ENCODE measurements at places on chromosomes 11 and 22.

GRCh38 chr11:120524536-120525085 is 13.1 kb downstream of the GRIK4 start:
- H3K4me1 ChIP-seq, result no peaks in the 10 kb centered on the region
- H3K27ac ChIP-seq, result no peak overlapping the region
- H3K4me3 ChIP-seq, result no peak overlapping the region
- H3K27me3 ChIP-seq, result peaks cover 40% of the 10 kb centered on the region
- no peak for DNase-seq

DNA sequence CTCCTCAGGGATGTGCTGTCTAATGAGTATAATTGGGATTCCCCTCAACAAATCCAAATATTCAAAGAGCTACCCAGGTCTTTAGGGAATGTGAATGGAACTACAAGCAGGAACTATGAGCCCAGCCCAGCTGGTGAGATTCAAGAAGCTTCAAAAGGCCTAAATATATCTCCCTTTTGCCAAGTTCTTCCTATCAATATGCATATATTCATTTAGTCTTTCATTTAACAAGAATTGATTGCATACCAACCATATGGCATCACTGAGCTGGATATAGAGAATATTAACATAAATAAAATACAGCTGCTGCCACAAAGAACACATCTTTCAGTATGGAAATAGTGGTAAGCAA is 58.9 kb upstream of the PRSS23 start:
- no peaks in the 10 kb centered on the region for H3K4me1 ChIP-seq
- no peak overlapping the region for H3K27ac ChIP-seq
- DNase-seq, result no peak
- no peak overlapping the region for H3K4me3 ChIP-seq
- H3K27me3 ChIP-seq, result peaks cover 6% of the 10 kb centered on the region

DNA sequence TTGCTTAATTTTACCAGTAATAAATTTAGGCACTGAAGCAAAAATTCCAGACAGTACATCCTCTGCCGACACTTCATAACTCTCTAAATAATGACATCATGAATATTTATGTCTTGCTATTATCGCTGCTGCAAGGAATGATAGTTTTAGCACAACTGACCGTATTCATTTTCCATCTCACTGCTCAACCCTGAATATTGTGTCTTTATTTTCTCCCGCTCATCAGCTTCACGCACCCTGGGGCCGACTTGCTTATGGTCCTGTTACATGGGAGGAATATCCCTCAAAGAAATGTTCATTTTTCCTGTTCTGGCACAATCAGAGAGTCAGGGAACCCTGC is 33.3 kb downstream of the SLN start:
- H3K4me3 ChIP-seq, result no peak overlapping the region
- H3K27ac ChIP-seq, result no peak overlapping the region
- H3K36me3 ChIP-seq, result no peaks in the 10 kb centered on the region
- no peak for DNase-seq
- H3K27me3 ChIP-seq, result no peaks in the 10 kb centered on the region

DNA sequence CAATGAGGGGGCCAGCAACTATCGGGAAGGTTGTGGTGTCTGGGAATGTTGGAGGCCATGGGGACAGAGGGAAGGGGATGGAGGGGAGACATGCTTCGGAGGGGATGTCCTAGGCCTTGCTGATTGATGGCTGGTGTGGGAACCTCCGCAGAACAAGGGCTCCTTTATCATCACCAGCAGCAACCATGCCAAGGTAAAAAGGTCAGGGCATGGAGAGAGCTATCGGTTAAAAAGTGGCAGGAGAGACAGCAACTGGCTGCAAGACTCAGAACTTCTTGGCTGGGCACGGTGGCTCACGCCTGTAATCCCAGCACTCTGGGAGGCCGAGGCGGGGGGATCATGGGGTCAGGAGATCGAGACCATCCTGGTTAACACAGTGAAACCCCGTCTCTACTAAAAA is 3.0 kb downstream of the GSTT4 start:
- no peak overlapping the region for H3K4me3 ChIP-seq
- peaks cover 53% of the 10 kb centered on the region for H3K27me3 ChIP-seq
- H3K36me3 ChIP-seq, result no peaks in the 10 kb centered on the region
- H3K4me1 ChIP-seq, result peaks cover 4% of the 10 kb centered on the region
- H3K27ac ChIP-seq, result no peak overlapping the region

DNA sequence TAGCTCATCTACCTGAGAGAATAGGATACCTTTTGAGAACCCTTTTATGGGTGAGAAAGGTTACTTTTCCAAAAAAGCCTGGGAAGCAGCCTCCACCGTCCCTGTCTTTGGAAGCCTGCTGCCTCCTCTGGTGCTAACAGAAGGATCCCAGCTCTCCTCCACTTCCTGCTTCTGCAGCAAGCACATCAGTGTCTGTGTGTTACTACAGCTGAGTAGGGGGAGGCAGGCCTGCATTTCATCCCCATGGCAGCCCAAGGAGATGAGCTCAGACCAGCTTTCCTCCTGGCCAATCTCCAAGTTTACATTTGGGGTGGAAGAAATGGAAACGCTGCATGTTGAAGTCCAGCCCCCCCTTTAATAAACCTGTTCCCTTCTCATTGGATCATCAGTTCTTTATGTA is 7.4 kb upstream of the CCDC34 start:
- H3K4me3 ChIP-seq, result no peak overlapping the region
- no peaks in the 10 kb centered on the region for H3K27me3 ChIP-seq
- no peaks in the 10 kb centered on the region for H3K4me1 ChIP-seq
- DNase-seq, result no peak
- no peaks in the 10 kb centered on the region for H3K36me3 ChIP-seq

GRCh38 chr11:33646629-33647028 is 54.0 kb downstream of the C11orf91 start:
- H3K36me3 ChIP-seq, result no peaks in the 10 kb centered on the region
- peaks cover 24% of the 10 kb centered on the region for H3K27me3 ChIP-seq
- H3K4me3 ChIP-seq, result no peak overlapping the region
- H3K27ac ChIP-seq, result no peak overlapping the region

- no peaks in the 10 kb centered on the region for H3K4me1 ChIP-seq
- H3K27me3 ChIP-seq, result no peaks in the 10 kb centered on the region
- no peak overlapping the region for H3K27ac ChIP-seq
- H3K4me3 ChIP-seq, result no peak overlapping the region
- H3K36me3 ChIP-seq, result no peaks in the 10 kb centered on the region
Measured at GRCh38 chr11:100640646-100641045, 46.4 kb upstream of the ARHGAP42 start.

- H3K4me3 ChIP-seq, result no peak overlapping the region
- peaks cover 31% of the 10 kb centered on the region for H3K27me3 ChIP-seq
- no peak overlapping the region for H3K27ac ChIP-seq
- DNase-seq, result no peak
Measured at GRCh38 chr11:88515002-88515401, 177.5 kb upstream of the CTSC start.

GRCh38 chr11:93348930-93349329 is 18.4 kb downstream of the DEUP1 start:
- H3K27ac ChIP-seq, result no peak overlapping the region
- H3K36me3 ChIP-seq, result no peaks in the 10 kb centered on the region
- H3K4me1 ChIP-seq, result no peaks in the 10 kb centered on the region
- H3K27me3 ChIP-seq, result peaks cover 4% of the 10 kb centered on the region

DNA sequence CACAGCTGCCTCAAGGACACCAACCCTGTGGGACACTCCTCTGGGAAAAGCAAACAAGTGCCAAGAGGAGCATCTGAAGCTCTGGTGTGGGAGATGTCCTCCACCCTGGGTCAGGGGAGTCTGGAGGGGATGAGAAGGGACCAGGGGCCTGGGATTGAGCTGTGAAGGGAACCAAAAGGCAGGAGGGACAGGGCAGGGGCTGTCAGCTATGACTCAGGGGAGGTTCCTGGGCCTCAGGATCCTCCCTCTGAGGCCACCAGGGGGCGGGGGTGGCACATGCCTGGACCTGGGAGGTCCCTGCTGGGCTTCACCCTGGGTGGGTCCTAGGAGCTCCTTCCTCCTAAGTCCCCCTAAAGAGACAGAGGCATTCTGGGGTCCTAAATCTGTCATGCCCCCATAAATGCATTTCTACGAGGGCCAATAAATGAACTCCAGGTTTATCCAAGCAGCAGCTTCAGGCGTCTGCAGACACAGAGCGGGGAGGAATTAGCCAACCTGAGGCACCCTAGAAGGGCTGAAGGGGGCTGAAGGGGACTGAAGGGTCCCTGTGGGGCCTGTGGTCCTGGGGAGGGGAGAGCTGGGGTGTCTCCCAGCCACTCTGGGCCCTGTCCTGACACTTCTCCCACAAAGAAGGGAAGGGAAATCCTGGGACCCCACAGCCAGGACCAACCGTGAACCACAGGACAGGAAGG is 31.9 kb upstream of the IGLL5 start:
- H3K36me3 ChIP-seq, result no peaks in the 10 kb centered on the region
- DNase-seq, result peak; percentile 64
- no peak overlapping the region for H3K4me3 ChIP-seq
- peaks cover 79% of the 10 kb centered on the region for H3K27me3 ChIP-seq
- no peak overlapping the region for H3K27ac ChIP-seq
- no peaks in the 10 kb centered on the region for H3K4me1 ChIP-seq

DNA sequence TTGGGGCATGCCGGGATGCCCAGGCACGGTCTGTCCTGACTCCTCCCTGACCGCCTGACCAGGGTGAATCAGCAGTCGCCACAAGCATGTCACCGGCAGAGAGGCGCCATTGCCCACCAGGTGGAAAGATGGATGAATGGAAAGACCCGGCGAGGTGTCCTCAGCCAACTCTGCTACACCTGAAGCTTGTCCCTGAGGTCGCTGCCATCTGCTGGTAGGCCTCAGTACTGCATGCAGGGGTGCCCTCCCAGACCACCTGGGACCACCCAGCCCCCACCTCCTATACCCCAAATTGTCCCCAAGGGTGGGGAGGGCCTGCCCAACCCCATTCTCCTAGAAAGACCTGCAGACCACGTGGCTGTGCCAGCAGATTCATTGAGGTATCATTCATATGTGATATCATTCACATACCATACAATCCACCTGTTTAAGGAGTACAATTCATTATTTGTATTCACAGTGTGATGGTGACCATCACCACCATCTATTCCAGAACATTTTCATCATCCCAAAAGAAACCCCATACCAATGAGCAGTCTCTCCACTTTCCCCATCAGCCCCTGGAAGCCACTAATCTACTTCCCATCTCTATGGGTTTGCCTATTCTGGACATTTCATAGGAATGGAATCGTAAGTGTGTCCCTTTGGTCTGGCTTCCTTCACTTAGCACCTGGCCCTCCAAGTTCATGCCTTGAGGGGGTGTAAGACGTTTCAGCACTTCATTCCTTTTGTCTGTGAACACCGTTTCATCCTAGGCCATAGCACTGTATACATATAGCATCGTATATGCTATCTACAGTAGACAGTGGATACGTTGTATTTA is 17.5 kb downstream of the FGF3 start:
- H3K27me3 ChIP-seq, result no peaks in the 10 kb centered on the region
- H3K27ac ChIP-seq, result no peak overlapping the region
- H3K36me3 ChIP-seq, result no peaks in the 10 kb centered on the region

DNA sequence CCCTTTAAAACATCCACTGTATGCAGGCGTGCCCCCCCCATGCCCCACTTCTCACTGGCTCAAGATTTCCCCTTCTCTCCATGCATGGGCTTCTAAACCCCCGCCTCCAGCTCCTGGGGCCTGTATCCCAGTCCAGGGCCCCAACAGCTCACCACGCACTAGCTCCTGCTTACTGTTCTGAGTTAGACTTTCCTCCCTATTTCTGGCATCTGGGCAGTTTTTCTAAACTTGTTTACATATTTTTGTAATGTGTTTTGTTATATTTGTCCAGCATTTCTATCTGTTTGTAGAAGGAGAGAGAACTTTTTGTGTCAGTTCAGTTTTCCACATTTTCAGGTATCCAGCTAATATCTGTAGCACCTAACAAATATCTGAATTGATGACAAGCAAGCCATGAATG is 178.5 kb downstream of the SPON1 start:
- no peaks in the 10 kb centered on the region for H3K4me1 ChIP-seq
- no peak overlapping the region for H3K4me3 ChIP-seq
- H3K36me3 ChIP-seq, result no peaks in the 10 kb centered on the region
- no peaks in the 10 kb centered on the region for H3K27me3 ChIP-seq
- peak overlapping the region; percentile 16 for H3K27ac ChIP-seq

GRCh38 chr22:29041408-29041807 is 20.2 kb downstream of the C22orf31 start:
- H3K36me3 ChIP-seq, result no peaks in the 10 kb centered on the region
- DNase-seq, result no peak
- no peak overlapping the region for H3K4me3 ChIP-seq
- H3K4me1 ChIP-seq, result no peaks in the 10 kb centered on the region
- no peak overlapping the region for H3K27ac ChIP-seq
- H3K27me3 ChIP-seq, result peaks cover 31% of the 10 kb centered on the region

GRCh38 chr11:5124891-5125620 is 13.1 kb downstream of the OR52A5 start:
- no peak overlapping the region for H3K27ac ChIP-seq
- no peak overlapping the region for H3K4me3 ChIP-seq
- DNase-seq, result no peak
- H3K4me1 ChIP-seq, result no peaks in the 10 kb centered on the region
- H3K27me3 ChIP-seq, result no peaks in the 10 kb centered on the region

DNA sequence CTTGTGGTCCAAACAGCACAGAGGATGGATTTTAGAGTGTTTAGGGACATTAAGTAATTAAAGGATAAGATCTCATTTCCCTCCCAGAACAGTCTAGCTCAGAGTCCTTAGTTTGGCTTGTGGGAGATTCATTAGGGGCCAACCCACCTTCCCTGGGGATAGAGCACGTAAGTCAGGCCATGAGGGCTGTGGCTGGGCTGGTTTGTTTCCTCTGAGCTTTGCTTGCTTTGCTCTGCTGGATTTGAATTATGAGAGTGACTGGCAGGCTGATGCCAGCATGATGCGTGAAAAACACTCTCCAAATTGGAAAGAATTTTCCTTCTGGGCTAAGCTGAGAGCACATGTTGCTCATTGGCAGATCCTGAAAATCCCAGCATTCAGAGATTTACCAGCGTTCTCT is 84.7 kb upstream of the HEPHL1 start:
- no peaks in the 10 kb centered on the region for H3K36me3 ChIP-seq
- peaks cover 8% of the 10 kb centered on the region for H3K27me3 ChIP-seq
- no peaks in the 10 kb centered on the region for H3K4me1 ChIP-seq
- H3K4me3 ChIP-seq, result no peak overlapping the region
- H3K27ac ChIP-seq, result no peak overlapping the region

GRCh38 chr22:49324527-49325491 is 502.9 kb downstream of the BRD1 start:
- H3K27ac ChIP-seq, result no peak overlapping the region
- peaks cover 20% of the 10 kb centered on the region for H3K27me3 ChIP-seq
- no peak overlapping the region for H3K4me3 ChIP-seq
- no peaks in the 10 kb centered on the region for H3K36me3 ChIP-seq
- peaks cover 7% of the 10 kb centered on the region for H3K4me1 ChIP-seq

DNA sequence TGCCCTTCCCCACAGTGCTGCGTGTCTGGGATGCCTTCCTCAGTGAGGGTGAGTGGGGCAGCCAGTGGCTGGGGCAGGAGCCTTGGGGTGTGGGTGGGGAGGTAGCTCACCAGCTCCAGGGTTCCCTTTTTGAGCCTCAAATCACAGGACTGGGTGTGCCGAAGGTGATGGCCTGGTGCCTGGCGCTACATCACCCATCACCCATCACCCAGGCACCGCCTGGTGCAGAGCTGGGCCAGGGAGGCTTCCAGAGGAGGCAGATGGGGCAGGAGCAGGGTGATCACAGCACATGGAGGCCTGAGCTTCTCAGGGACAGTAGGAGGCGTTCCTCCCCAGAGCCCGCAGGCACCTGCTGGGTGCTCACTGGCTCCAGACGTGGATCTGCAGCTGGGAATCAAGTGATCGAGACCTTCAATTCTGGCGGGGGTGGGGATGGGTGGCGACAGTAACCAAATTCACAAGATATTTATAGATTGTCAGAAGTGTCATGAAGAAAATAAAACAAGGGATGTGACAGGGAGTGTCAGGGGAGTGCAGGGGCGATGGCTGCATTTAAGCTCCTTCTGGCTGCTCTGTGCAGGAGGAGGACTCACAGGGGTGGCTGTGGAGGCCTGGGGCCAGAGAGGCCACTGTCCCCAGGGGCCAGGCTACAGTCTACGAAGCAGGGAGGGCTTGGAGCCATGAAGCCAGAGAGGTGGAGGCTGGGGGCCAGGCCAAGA is 3.2 kb downstream of the TBC1D10C start:
- peak overlapping the region; percentile 94 for H3K27ac ChIP-seq
- peak overlapping the region; percentile 96 for H3K4me3 ChIP-seq
- peaks cover 84% of the 10 kb centered on the region for H3K4me1 ChIP-seq
- no peaks in the 10 kb centered on the region for H3K27me3 ChIP-seq
